ENCODE measurements at places on chromosomes 2 and 18.

- no peak for DNase-seq
Observed at GRCh38 chr2:189543367-189543766, 37.2 kb downstream of the SLC40A1 start.

GRCh38 chr2:112166806-112167499 lies 28.8 kb downstream of the FBLN7 start:
- DNase-seq = no peak

GRCh38 chr2:201126308-201127151 lies 10.6 kb downstream of the CFLAR start:
- DNase-seq = no peak

- DNase-seq = no peak
Observed at GRCh38 chr18:9433671-9434121, 41.6 kb upstream of the RALBP1 start.
